Stimulated activated memory B cell treated with anti-CD40 and anti-IgM and Interleukin-4, amounts not matched to agents 10 μg/mL and 1 μg/mL and 100 μg/mL, for 72 hours (primary cell): ENCODE measurements at places on chromosomes 4 and X.

- ATAC-seq, result no peak
Observed at GRCh38 chr4:13522282-13523104, 21.8 kb downstream of the NKX3-2 start.

GRCh38 chr4:138728566-138728965, 287.0 kb upstream of the NOCT start:
- ATAC-seq, result no peak

DNA sequence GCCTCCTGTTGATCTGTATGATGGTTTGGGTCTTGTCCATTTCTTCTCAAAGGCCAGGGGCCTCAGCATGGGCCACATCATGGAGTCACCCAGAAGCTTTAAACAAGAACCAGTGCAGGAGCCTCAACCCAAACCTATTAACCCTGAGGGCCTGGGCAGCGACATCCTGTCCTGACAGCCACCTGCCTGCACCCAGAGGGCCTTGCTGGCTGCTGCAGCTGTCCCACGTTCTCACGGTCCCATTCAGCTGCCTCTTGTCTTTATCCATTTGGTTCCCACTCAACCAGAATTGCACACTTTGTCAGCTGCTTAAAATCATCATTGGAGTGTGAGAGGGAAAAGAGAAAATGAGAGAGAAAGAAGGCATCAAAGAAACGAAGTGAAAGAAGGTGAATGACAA, 21.6 kb downstream of the C4orf50 start:
- no peak for ATAC-seq

DNA sequence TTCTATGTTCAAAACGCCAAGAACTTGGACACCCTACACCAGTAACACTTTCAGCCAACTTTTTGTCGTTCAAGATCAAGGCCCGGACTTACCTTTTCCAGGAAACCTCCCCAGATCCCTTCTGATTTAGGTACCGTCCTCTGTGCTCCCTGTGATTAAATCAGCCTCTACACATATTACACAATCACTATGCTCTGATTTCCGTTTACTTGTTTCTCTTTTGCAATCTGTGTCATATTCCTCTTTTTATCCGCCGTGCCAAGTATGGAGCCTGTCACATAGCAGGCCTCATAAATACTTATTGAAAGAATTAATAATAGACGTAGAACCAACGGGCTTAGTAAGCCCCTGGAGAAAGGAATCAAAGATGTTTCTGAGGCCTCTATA, 722 bp upstream of the TMEM33 start:
- no peak for ATAC-seq

- ATAC-seq, result no peak
Observed at GRCh38 chr4:107279733-107280132, 243.6 kb upstream of the DKK2 start.

- peak; percentile 75 for ATAC-seq
Observed at GRCh38 chrX:68822641-68823410, 6.0 kb upstream of the EFNB1 start.
